ENCODE measurements at places on chromosomes 6 and 20.

DNA sequence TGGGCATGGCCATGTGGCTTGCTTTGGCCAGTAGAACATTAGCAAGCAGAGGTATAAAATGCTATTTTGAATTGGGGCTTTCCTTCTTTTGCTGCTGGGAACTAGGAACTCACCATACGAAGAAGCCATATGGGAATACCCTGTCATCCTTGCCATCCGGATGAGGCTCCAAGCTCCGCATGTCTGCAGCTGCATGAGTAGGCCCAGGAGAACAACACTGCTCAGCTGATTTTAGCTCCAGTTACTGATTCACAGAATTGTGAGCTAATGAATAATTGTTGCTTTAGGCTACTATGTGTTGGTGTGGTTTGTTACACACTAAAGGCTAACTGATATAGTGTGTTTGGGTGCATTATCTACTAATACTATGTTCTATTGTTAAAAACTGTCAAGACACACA, 2.7 kb upstream of the PLCB4 start:
- peaks cover 6% of the 10 kb centered on the region for H3K4me1 ChIP-seq
- DNase-seq: no peak
- H3K4me3 ChIP-seq: no peak overlapping the region
- no peak overlapping the region for H3K27ac ChIP-seq

DNA sequence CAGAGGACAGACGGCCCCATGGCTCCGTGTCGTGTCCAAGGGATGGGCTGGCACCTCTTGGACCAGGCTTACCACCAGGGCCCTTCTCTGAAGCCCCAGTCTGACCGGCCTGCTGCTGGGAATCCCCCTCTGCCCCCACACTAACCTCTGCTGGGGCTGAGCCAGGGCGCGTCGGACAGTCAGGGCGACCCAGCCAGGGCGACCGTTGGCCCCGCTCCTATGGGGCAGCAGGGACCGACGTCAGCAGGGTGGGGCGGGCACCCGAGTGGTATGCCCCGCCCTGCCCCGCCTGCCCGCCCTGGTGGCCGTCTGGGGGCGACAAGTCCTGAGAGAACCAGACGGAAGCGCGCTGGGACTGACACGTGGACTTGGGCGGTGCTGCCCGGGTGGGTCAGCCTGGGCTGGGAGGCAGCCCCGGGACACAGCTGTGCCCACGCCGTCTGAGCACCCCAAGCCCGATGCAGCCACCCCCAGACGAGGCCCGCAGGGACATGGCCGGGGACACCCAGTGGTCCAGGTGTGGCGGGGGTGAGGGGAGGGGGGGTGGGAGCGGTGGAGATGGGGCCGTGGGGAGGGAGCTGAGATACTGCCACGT, at the start of gene SLC17A9:
SLC17A9 (plus strand) TSS at position 337 of the 595 bp plus-strand sequence; CDS start at position 459, 122 bp downstream.
- DNase-seq: peak; percentile 41
- H3K27ac ChIP-seq: no peak within 1 kb of the TSS
- H3K36me3 ChIP-seq: peaks cover 10% of the 10 kb centered on the region
- peaks cover 5% of the 10 kb centered on the region for H3K27me3 ChIP-seq
- H3K4me1 ChIP-seq: peaks cover 10% of the 10 kb centered on the region

- peaks cover 5% of the 10 kb centered on the region for H3K4me1 ChIP-seq
- peaks cover 11% of the 10 kb centered on the region for H3K27me3 ChIP-seq
- no peak overlapping the region for H3K27ac ChIP-seq
- no peak overlapping the region for H3K4me3 ChIP-seq
- no peaks in the 10 kb centered on the region for H3K36me3 ChIP-seq
Observed at GRCh38 chr20:50313827-50314677, 123.4 kb downstream of the CEBPB start.

DNA sequence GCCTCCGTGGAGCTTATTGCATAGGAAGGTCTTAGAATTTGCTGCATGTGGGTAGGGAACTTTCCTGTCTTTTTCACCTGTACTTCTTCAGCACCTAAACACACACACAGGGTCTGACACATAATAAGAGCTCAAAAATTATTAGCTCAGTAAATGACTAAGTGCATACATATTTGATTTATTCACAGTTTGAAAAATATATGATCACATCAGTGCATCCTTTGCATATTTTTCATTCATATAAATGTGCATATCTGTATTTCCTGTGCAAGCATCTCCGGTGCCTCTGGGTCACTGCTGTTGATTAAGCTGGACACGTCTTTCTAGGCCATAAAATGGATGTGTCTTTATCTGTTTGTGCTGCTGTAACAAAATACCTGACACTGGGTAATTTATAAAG, 234.7 kb downstream of the UST start:
- no peak for DNase-seq
- no peaks in the 10 kb centered on the region for H3K4me1 ChIP-seq
- no peak overlapping the region for H3K27ac ChIP-seq
- H3K27me3 ChIP-seq: peaks cover 7% of the 10 kb centered on the region

DNA sequence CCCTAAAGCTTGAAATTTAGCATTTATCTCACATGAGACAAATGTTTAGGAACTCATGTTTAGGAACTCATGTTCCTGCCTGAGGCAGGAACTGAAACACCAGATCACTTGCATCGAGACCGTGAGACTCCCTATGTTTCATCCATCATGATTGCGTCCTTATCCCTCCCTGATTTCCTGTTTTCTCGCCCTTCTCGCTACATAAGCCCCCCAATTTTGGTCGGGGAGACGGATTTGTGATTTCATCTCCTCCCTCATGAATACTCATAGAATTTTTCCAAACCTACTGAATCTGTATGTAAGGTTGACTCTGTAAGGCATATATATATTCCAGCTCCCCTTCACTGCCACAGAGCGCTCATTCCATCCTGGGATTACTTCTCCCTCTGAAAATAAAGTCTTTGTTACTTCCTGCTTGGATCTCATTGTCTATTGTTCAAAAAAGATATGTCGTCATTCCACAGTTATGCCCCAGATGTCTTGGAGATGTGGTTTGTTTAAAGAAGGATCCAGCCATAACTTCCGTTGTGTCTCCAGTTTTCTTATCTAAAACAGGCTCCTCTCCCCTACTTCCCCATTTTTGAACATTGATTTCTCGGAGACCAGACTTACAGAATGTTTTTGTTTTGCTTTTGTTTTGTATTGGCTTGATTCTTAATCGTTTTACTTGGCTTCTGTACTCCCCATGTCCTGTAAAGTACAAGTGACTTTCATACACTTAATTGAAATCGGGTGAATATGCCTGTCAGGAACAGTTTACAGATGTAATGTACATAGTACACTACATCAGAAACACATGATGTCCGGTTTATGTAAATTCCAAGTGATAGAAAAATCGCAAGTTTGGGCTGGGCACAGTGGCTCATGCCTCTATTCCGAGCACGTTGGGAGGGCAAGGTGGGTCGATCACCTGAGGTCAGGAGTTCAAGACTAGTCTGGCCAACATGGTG, 118.7 kb downstream of the HFE start:
- no peak overlapping the region for H3K4me3 ChIP-seq
- H3K36me3 ChIP-seq: peaks cover 3% of the 10 kb centered on the region
- no peak for DNase-seq
- H3K4me1 ChIP-seq: peaks cover 11% of the 10 kb centered on the region
- H3K27me3 ChIP-seq: peaks cover 9% of the 10 kb centered on the region

GRCh38 chr6:10409731-10410206, 5.1 kb downstream of the TFAP2A start:
- no peak for DNase-seq
- no peak overlapping the region for H3K27ac ChIP-seq
- H3K4me1 ChIP-seq: peaks cover 40% of the 10 kb centered on the region
- no peaks in the 10 kb centered on the region for H3K36me3 ChIP-seq
- H3K4me3 ChIP-seq: no peak overlapping the region
- H3K27me3 ChIP-seq: peaks cover 41% of the 10 kb centered on the region
